SW 1271 (cell line): ENCODE measurements at places on chromosomes 5 and 9.
A peak's percentile ranks its signal among the peaks of the same experiment; 100 is the strongest.

- no peak for DNase-seq
Measured at GRCh38 chr9:77592476-77592875, 55.6 kb downstream of the GNA14 start.

GRCh38 chr5:93163010-93163663 is 417.9 kb downstream of the NR2F1-AS1 start:
- DNase-seq = peak; percentile 96

GRCh38 chr5:73188764-73189531 is 16.0 kb downstream of the TMEM174 start:
- DNase-seq = no peak

DNA sequence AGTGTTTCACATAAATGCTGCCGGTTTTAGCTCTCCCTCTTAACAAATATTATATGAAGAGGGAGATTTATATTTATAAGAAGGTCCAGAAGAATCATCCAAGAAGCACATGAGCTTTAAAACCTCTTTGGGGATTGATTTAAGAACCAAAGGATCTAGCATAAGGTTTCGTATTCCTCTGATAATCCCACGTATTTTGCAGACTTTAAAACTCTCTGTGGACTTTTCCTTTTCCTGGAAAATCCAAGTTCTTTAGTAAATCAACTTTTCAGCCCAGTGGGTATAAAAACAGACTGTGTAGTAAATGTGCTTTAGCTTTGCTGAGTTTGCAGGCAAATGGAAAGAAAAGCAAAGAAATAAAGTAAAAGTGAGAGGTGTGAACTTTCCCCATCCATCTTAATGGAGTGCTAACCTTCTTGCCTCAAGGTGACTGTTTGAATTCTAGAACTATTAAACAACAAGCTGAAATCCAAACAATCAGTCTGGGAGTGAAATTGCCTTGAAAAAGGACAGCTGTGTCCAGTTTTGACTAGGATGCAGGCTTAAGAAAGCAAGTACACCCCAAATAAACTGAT is 363.4 kb upstream of the SLC24A2 start:
- no peak for DNase-seq

GRCh38 chr5:52269401-52269800 is 518.3 kb upstream of the ITGA1 start:
- no peak for DNase-seq

DNA sequence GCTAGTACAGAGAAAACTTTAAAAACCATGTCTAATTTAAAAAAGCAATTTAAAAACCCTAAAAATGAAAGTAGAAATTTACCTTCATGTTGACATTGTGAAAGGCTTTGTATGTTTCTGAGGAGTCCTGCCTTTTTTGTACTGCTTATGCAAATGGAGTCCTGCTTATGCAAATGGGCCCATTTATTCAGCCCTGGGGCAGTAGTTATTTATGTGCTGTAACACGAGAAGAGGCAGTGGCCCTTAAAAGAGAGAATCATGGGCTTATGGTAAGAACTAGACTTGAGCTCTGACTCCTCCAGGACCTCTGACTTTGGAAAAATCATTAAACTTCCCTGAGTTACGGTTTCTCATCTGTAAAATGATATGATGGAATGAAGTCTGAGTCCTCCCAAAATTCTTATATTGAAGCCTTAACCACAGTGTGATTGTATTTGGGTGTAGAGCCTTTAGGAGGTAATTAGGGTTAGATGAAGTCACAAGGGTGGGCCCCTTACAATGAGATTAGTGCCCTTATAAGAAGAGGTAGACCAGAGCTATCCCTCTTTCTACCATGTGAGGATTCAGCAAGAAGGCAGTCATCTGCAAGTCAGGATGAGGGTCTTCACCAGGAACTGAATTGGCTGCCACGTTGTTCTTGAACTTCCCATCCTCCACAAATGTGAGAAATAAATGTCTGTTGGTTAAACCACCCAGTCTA is 447.8 kb upstream of the CD180 start:
- DNase-seq = no peak

GRCh38 chr5:31036411-31036810 is 157.1 kb upstream of the CDH6 start:
- no peak for DNase-seq

- peak; percentile 92 for DNase-seq
Measured at GRCh38 chr5:672329-673160, 20.6 kb downstream of the TPPP start.

DNA sequence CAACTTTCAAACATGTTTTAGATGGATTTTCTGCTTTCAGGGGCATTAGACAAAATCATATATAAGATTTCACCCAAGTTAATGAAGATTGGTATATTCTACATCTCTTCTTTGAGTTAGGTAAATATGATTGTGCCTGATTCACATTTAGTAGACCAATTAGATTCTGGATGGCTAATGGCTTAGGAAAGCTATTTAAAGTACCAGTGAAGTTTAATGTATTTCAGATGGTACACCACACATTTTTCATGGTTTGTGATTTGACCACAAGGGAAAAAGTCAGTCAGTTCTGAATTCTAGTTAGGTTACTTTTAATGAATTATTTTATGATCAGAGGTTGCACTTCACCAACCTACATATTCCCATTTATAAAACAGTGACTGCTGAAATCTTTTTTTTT is 409.7 kb downstream of the ADGRV1 start:
- no peak for DNase-seq

DNA sequence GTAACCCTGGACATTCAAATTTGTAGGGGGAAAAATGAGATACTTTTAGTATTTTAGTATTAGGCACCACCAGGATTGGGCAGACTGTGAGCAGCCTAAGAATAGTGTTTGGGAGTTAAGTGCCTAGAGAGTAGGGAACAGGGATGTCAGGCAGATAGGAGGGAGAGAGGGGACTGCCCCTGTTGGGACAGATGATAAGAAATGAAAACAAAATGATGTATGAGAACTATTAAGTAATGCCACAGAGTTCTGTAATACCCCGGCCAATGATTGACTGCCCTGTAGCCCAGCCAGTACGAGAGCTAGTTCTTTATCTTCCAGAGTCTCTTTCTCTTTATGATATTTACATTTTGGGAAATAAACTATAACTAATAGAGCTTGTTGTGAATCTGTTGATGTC is 24.4 kb downstream of the ARHGAP26 start:
- DNase-seq = no peak

GRCh38 chr5:6353602-6354302 is 24.6 kb downstream of the MED10 start:
- DNase-seq = no peak

- DNase-seq = no peak
Measured at GRCh38 chr5:159220206-159220605, 10.9 kb upstream of the RNF145 start.
